Right lung (tissue), 10 donors: ENCODE measurements at places on chromosomes 1 and 21.

DNA sequence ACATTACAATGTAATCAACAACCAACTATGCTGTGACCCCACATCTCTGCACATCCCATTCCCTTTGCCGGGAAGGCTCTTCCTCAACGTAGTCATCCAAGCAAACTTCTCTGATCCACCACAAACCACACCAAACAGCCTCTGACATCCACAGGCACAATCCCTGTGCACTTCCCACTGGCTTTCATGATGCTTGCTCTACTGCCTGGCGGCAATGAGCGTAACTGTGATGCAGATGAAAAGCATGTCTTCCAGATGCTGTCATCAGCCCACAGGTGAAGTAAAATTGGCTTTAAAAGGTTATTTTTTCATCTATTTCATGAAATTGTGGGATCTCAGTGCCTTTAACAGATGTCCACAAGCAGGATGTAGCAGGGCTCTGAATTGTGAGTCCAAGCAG lies 635.2 kb downstream of the SMYD3 start:
- DNase-seq = no peak

- no peak for DNase-seq
Measured at GRCh38 chr1:30046751-30047150, 676.6 kb downstream of the MATN1 start.

DNA sequence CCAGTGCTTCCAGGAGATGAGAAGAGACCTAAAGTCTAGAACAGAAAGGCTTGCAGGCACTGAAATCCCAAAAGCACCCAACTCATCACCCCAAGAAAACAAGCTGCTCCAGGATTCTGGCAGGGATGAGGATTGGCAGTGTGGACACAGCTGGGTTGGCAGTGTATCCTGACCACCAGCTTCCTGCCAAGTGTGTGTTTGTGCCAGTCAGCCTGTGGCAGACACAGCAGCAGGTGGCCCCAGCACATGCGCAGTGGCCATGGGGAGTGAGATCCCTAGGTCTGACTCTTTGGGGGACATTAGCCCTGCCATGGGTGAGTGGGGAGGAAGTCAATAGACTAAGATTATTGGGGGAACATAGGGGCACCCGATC lies 8.7 kb upstream of the SNAPIN start:
- DNase-seq = no peak

- DNase-seq = no peak
Measured at GRCh38 chr1:85836736-85837135, 128.5 kb upstream of the ZNHIT6 start.

GRCh38 chr1:247365023-247365422 lies 33.4 kb upstream of the ZNF496 start:
- no peak for DNase-seq

DNA sequence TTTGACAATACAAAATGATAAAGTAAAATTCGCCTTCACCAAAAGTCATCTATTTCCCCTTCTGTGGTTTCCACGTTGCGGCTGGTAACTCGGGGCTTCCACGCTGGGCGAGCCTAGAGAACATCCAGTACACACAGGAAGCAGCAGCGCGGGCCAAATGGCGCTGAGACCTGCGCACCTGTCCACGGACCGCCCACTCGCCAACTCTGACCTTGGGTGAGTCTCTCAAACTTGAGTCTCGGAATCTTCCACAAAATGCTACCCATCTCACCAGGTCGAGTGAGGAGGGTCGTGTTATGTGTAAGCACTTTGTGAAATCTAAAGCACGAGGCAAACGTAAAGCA lies 820 bp upstream of the TTF2 start:
- DNase-seq = no peak
